AG04450 (cell line): ENCODE measurements at places on chromosomes 1 and 21.

- no peak for DNase-seq
These were observed 91.8 kb upstream of the CASZ1 start for GRCh38 chr1:10888291-10888690.

DNA sequence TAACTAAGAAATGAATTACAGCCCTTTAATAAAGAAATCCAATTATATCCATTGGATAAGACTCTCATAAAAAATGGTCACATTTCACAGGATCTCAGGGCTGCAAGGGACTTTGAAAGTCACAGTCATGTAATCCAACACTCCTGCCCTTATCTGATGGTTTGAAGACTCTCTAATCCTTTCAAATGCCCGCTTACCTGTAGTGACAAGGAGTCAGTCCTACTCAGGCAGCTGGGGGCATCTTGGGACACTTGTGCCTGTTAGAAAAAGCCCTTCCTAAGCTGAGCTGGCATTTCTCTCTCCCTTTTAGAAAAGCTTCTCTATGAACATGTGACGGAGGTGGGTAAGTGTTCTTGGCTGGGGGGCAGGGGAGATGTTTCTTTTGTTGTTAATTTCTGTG lies 11.0 kb upstream of the ZNF691 start:
- no peak for DNase-seq

DNA sequence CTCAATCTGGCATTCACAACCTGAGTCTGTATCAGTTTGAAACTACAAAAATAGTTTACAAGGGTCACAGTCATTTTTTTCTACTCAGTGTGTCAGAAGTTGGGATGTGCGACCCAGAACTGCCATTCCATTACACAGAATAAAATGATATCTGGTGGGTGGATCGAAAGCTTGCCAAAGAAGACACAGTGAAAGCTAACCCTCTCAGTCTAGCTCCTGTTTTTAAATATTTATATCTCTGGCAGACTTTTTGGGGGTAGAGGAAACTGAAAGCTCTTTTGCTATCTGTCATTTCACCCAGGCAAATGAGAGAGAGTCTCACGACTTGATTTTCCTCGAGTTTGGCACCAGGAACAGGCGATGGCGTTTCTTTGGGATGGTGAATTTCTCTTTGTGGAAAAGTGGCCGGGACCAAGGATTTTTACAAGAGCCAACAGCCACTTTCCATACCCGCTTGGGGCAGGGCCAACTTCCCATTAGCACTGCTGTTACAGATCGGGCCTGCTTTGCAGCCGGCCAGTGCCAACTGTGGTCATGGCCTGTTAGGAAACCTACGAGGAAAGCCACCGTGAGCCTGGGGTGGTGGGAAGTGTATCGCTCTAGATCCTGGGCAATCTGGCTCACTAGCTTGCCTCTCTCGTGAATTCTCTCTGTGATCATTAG lies 185.5 kb upstream of the NFIA start:
- DNase-seq, result no peak

DNA sequence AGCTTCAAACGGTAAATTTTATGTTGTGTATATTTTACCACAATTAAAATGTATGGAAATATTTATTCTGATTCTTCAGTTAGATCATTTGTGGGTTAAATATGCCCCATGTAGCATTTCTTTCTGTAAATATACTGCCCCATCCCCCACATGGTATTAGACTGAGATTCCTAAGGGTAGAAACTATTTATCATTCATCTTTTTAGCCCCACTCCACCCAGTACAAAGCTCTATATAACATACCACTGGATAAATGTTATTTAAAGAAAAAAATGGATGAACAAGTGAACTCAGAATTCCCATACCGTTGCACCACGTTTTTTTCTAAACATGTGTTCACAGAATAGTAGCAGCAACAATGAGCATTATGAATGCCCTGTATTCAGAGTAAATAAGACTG lies 234.0 kb upstream of the IRF2BP2 start:
- no peak for DNase-seq

DNA sequence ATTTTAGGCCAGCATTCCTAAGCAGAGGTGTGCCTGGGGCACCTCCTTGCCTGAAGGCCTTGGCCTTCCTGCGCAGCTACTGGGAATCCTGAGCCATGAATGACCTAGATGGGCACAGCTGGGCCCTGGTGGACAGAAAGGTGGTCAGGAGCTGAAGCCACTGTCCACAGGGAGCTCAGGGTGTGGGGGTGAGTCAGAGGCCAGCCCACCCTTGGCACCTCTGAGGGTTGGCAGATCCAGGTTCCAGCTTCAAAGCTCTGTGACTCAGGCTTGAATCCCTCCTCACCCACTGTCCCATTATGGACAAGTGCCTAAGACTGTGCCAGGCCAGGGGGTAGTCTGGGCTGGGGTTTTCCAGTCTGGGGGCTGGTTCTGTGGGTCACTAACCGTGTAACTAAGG lies 6.4 kb upstream of the EDN2 start:
- no peak for DNase-seq

DNA sequence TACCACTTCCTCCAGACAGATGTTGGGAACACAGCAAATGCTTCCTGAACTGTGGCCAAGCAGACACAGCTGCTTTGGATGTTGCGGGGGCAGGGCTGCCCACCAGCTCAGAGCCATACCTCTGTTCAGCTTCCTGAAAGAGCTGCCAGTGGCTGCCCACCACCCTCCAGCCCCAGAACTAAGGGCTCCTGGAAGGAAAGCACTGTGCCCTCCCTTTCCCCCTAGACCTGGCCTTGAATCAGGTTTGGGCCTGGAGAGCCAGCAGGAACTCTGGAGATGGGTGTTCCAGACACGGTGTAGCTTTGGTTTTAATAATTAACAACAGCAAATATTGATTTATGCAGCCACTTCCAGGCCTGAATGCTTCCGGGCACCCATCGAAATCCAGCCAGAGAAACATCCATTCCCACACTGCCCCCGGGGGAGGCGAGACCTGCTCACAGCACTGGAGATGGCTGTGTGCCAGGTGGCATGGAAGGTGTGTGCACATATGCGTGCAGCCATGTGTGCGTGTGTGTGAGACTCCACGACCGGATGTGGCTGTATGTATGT lies 45.7 kb downstream of the RAP1GAP start:
- DNase-seq, result no peak

DNA sequence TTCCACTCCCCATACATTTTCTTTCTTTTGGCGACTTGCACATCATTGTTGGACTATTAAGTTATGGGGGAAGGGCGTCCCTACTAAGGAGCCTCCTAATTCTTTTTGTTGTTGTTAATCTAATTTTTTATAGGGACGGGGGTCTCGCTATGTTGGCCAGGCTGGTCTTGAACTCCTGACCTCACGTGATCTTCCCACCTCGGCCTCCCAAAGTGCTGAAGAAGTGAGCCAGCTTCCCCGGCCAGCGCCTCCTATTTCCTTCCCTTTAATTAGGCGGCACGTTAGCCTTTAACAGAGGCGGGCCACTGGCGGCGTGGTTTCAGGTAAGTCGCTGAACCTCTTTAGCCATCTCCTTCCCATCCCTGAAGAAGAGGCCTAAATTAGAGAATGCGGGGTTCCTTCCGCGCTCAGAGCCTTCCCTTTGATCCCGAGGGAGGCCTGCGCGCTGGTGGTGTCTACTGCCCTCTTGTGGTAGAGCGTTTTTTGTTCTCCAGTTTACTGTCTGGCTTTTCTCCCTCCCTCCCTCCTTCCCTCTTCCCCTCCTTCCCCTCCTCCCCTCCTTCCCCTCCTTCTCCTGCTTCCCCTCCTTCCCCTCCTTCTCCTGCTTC lies 38.1 kb downstream of the TNFRSF9 start:
- peak; percentile 46 for DNase-seq

- no peak for DNase-seq
These were observed 14.5 kb upstream of the CSF3R start for GRCh38 chr1:36497207-36497606.

DNA sequence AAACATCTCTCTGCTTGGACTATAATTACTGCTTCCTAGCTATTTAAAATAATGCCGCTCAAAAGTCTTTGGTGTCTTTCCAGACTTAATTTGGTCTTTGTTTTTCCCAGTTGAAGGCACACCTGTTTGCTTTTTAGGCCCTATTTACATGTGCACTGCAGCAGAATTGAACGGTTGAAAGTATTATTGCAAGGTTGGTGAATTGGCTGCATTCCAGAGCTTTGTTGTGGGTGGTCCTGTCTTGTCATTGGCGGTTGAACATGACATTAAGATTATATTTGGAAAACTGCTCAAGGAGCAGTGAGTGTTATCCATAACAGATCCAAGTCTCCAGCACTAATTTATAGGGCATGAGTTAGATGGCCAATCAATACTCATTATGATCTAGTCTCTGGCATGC lies 656.3 kb downstream of the PTPRC start:
- DNase-seq, result no peak

- no peak for DNase-seq
These were observed 39.7 kb downstream of the LACTBL1 start for GRCh38 chr1:22932803-22933470.

- DNase-seq, result no peak
These were observed 5.5 kb downstream of the MFSD2A start for GRCh38 chr1:39960431-39960958.

DNA sequence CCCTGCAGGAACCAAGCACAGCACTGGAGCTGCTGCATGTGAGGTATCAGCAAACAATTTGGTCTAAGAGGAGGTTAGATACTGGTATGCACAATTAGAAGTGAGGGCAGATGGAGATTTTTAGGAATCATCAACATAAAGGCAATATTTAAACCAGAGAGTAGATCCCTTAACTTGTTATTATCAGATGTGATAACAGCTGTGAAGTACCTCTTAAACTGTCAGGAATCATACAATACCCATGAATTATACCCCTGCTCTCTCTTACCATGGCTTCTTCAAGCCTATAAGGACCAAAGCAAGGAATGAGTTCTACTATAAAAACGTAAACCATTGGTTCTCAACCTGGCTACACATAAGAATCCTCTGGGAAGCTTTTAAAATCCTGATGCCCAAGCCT lies 3.9 kb downstream of the BCAR3 start:
- DNase-seq, result no peak

DNA sequence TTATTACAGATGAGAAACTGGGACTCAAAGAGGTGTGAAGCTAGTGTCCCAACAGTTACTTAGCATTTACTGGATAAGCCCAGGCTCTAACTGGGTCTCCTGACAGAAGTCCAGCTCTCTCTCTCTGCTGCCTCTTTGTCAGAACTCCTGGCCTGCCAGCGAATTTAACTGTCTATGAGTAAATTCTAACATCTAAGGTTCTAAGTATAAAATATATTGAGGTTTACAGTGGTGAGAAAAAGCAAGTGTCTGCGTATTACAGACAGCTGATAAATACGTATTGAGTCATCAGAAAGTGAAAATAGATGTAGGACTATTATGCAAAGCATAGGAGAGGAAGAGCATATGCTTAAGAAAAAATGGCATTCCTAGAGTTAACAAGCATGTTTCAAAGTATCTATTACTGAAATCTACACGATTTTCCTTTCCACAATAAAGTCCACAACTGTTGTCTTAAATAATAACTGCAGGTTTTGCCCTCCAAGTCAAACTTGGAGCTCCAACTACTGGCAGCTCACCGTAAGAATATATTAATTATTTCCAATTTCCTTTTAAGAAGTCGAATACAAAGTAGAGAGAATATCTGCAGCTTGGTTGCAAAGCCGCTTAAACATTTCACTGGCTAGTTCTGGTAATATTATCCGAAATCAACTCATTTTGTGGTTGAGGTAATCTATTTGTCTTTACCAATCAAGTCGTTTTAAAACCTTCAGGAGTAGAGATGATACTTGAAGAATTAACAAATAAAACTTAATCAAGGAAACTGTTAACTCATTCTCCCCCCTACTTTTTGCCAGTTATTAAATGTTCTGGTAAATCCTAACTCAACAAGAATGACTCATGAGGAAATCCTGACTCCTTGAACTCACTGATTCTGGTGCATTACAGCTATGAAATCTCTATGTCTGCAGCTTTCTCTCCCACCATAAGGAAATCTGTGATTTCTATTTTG lies 1.4 kb upstream of the RGS2 start:
- DNase-seq, result no peak

- no peak for DNase-seq
These were observed 24.6 kb upstream of the CLCA4 start for GRCh38 chr1:86522240-86522639.

DNA sequence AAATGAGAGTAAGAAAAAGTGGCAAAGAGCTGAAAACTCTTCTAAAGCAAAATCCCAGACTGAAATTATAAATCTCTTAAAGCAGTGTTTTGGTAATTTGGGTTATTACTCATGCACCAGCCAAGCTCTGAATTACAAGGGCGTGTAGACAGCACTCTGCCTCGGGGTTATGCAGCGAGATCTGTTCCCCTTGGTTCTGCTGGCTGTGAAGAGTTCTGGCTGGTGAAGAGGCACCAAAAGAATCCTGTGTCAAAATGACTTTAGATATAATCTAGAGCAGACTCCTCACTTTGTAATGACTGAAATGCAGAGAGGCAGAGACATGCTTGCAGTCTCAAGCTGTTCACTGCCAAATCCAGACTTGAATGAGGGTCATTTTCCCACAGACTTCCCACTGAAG lies 461.8 kb upstream of the CXADR start:
- no peak for DNase-seq

- no peak for DNase-seq
These were observed 118.5 kb downstream of the MATN1 start for GRCh38 chr1:30604801-30605440.

DNA sequence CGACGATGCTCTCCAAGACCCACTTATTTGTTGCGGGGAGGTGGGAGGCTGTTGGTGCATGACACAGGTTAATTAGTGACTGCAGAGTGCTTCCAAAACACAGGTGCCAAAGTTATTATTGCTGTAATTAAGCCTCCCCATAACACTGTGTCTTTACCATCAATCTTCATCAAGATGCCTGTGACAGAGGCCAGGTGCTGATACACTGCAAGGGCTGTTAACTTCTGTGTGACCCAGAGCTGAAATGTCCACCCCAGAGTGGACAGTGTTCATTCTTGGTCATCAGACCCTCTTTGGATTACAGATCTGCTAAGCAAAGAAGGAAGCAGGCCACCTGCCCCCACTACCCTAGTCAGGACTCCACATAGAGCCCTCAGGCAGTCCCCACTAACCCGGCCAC lies 55.5 kb downstream of the CAPN8 start:
- no peak for DNase-seq

DNA sequence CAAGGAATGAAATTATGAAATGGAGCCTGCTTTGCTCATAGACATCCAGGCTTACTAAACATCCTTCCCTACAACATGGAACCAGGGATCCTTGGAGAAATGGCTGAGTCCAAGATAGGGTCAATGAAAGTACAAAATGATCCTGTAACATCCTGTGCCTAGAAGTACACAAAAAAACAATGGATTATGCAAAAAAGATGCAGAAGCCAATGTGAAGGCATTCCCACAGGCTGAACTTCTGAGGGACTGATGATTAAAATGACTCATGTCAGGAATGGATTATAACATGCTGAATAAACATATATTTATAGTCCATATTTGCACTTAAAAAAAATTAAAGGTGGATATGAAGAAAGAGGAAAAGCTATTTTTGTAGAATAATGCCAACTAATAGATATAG lies 10.4 kb upstream of the HOOK1 start:
- no peak for DNase-seq

DNA sequence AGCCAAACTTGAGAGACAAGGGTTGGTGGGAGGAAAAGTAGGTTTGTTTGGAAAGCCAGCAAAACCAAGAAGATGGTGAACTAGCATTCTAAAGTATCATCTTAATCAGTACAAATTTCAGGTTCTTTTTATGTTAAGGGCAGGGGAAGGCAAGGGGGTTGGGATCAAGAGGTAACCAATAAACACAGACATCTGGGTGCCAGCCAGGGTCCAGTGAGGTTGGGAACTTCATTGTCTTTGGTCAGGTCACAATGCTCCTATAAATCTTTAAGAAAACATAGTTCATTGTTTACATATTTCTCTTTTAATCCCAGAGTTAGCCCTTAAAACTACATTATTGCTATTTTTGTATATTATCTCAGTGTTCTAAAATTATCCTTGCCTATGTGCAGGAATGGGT lies 126.2 kb upstream of the NR5A2 start:
- DNase-seq, result no peak
